Esophagus (tissue), 2 donors: ENCODE measurements at places on chromosomes 12 and 14. TPM values are rescaled to one million over a fixed set of nuclear protein-coding genes. Genes with fewer than 3 reads are reported as not detected.

Gene UTP20
- polyA plus RNA-seq = 2.8 TPM

Gene OTUB2
- 3.9 TPM for polyA plus RNA-seq

Gene PIANP
- polyA plus RNA-seq = 0.10 TPM

Gene CYP27B1
- polyA plus RNA-seq = 0.64 TPM

Gene ASCL1
- not detected for polyA plus RNA-seq

Gene ACOT6
- not detected for polyA plus RNA-seq

Gene SLC6A12
- 0.11 TPM for polyA plus RNA-seq

Gene CACNA1C
- polyA plus RNA-seq = 2.1 TPM

Gene EIF2B1
- 25.2 TPM for polyA plus RNA-seq

Gene SCNN1A
- 126 TPM for polyA plus RNA-seq

Gene IAPP
- polyA plus RNA-seq = 0.05 TPM

Gene EPYC
- not detected for polyA plus RNA-seq

Gene CHGA
- polyA plus RNA-seq = 0.75 TPM

Gene SDR9C7
- polyA plus RNA-seq = 9.4 TPM

Gene MSI1
- polyA plus RNA-seq = 0.15 TPM

Gene SMOC1
- 0.04 TPM for polyA plus RNA-seq

Gene BCL11B
- 1.7 TPM for polyA plus RNA-seq

Gene GPRC5D
- polyA plus RNA-seq = 0.31 TPM

Gene NANOG
- polyA plus RNA-seq = 0.02 TPM
